ENCODE measurements at places on chromosomes 13 and 19. TPM values are rescaled to one million over a fixed set of nuclear protein-coding genes. Genes with fewer than 3 reads are reported as not detected.
A peak's percentile ranks its signal among the peaks of the same experiment; 100 is the strongest.

Gene HIPK4
- total RNA-seq: under 0.01 TPM

Gene TBC1D17
- total RNA-seq: 27.4 TPM

Gene MEIOSIN
- not detected for total RNA-seq

Gene LIN7B
- total RNA-seq: 4.8 TPM

Gene PLK5
- not detected for total RNA-seq

Gene PGLYRP1
- total RNA-seq: not detected

Gene NLRP9
- total RNA-seq: not detected

Gene SEMA6B
- total RNA-seq: under 0.01 TPM

Gene MEF2B
- not detected for total RNA-seq

Gene ZNF829
- 3.5 TPM for total RNA-seq

Gene PSG11
- total RNA-seq: not detected

Gene IGFL3
- total RNA-seq: not detected

DNA sequence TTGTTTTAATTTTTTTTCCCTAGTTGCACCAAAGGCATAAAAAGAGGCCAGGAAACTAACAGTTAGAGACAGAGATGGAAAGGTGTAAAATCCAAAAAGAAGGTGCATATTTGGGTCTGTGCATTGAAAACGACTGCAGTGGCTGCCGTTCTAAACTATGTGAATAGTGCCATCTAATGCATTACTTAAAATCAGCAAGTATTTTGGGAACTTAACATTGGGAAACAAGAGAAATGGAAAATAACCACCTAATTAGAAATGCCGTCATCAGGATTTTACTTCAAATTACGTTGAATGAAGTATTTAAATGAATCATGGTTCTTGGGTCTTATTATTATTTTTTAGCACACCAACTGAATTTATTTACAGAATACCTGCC is 189.5 kb upstream of the MIR17HG start:
- no peak for DNase-seq

- DNase-seq: peak; percentile 79
These were observed 42.6 kb downstream of the KL start for GRCh38 chr13:33058776-33059327.

GRCh38 chr19:32817569-32818476 is 51.7 kb downstream of the SLC7A9 start:
- DNase-seq: no peak

DNA sequence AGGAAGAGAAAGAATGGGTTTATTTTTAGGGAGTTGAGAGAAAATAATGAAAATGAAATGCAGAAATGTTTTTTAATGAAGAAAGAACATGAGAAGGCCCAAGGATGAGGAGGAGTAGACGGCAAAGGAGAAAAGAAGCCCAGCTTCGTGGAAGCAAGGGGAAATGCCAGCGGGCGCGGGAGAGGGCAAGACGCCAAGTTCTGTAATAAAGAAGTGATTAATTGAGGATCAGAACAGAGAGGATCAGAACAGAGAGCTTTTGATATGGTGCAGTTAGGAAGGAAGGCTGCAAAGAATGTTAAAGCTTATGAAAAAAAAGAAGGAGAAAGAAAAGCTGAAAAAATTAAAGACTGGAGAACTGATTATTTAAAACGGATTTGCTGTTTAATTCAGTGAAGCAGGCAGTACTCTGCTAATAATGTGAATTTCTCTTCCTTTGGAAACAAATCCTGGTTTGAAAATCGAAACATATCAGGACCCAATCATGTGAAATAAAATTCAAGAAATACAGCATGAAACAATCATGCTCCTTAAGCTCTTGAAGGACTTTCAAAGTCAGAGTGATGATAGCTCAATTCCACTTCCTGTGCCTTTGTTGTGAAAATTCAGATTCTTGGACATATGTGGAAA is 99.3 kb upstream of the SOX1 start:
- no peak for DNase-seq

DNA sequence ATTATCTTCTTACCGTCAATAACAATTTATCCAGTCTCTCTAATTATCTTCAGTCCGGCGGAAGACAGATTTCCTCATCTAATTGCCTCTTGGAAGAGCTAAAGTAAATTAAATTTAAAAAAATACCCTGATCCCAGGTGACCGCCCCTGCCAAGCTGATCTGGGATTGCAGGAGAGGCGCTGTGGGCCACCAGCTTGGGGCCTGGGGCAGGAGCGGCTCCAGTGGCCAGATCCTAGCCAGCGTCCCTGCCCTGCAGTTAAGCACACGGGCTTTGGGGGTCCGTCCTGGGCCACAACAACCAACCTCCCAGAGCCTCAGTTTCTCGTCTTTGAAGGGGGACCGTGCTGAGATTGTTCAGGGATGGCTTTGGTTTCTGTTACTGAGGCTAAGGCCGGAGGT is 12.4 kb upstream of the TMEM255B start:
- no peak for DNase-seq

DNA sequence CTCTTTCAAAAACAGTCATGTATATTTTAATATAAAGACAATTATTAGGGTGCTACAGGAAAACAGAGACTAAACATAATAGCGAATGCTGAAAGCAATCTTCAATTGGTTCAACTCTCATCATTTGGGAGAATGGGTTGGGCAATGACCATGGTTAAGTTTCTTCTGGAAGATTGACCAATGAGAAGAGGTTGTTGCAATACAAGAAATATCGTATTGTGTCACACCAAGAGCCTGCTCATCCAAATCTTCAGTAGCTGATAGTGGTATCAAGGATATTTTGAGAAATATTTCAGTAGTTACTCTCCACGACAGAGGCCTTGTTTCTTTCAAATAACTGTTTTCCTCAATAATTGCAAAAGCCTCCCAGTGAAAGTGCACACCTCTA is 83.0 kb upstream of the FNDC3A start:
- DNase-seq: no peak

- DNase-seq: no peak
These were observed 21.9 kb downstream of the ZSWIM4 start for GRCh38 chr19:13817018-13817614.

- no peak for DNase-seq
These were observed 200.2 kb downstream of the MTUS2 start for GRCh38 chr13:29020314-29020713.

DNA sequence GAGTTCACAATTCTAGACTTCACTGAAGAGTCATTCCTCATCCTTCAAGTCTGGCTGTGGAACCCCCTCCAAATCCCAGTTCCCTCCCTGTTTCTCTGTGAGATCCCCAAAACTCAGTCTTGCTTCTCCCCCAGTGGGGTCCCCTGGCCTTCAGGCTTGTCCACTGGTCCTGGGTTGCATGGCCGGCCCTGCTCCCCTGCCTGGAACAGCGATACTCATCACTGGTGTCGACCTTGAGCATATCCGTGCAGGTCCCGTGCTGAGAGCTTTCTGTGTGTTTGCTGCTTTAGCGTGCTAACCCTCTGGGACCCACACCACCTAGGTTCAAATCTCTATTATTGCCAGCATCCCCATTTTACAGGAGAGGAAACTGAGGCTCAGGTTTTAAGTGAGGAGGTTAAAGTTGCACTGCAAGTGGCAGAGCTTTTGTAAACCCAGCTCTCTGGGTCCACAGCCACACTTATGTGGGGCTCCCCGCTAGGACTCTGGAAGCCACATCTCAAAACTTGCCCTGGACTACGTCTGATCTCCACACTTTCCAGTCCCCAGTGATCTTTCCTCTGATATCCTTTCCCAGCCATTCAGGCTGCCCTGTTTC is 15.5 kb downstream of the LIPE start:
- no peak for DNase-seq

GRCh38 chr19:53466726-53467484 is 628 bp upstream of the ZNF813 start:
- DNase-seq: no peak

GRCh38 chr19:49937750-49938381 is 8.6 kb upstream of the NUP62 start:
- peak; percentile 66 for DNase-seq

DNA sequence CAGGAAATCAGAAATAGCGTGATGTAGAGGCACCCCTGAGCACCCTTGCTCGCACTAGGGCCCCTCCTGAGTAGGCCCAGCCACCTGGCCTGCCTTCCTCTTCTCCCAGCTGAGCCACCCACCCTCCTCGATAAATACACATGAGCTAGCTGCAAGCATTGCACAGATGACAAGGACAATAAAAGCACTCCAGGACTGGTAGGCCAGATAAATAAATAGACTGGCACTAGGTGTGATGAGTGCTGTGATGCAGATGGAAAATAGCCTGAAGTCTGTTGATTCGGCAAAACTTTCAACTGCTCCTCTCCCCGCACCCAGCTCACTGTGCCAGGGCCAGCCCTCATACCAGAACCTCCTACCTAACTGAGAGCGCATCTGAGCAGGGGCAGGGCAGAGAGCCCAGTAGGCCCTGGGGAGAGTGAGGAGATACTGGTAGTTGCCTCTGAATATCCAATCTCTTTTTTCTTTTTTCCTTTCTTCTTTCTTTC is 54.5 kb upstream of the GPI start:
- DNase-seq: no peak

DNA sequence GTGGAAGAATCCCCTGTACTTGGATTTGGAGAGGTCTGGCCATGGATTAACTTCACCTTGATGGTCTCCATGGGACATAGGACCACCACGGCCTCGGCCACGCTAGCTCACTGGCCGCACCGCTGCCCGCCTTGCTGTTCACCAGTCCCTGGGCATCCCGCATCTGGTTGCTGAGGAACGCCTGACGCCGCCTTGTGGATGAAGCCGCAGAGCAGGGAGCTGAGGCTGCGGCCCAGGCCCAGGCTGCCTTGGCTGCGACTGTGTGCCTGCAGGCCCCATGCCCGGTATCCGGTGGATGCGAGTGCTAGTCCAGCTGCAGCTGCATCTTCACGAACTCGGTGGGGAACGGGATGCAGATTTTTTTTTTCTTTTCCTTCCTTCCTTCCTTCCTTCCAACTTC is 1407.1 kb downstream of the UQCRFS1 start:
- DNase-seq: no peak

- no peak for DNase-seq
These were observed at the start of gene B3GNT3 for GRCh38 chr19:17794731-17795494. B3GNT3 (plus strand) TSS chr19:17795138; CDS start chr19:17807808, 12,670 bp downstream.

GRCh38 chr13:27353166-27353583 is 71.2 kb upstream of the GTF3A start:
- DNase-seq: peak; percentile 53

- DNase-seq: no peak
These were observed 68.2 kb downstream of the CACNA1A start for GRCh38 chr19:13437919-13438618.

- no peak for DNase-seq
These were observed 34.0 kb downstream of the RASL11A start for GRCh38 chr13:27304611-27305010.

DNA sequence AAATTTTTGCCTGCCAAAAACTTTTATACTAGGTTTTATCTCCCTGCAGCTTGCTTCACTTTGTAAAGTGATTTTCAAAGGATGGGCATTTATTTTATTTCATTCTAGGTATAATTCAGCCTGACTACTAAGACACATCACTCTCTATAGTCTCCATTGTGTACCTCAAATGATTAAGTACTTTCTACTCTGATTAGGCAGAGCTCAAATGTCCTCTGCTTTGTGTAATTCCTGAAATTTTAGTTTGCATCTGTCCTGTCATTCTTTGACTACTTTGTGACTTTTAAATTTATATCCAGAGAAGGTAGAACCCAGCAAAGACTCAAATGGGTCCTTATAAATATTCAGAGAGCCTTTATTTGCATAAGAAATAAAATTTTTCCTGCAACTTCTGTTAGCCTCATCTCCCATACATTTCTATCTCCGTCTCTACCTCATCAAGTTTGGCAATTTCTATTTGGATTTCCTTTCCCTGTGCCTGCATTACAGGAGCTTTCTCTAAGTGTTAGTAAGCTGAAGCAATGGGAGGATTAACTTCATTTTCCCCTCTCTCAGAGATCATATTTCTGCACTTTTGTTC is 1038.0 kb upstream of the ATXN8OS start:
- DNase-seq: no peak

- DNase-seq: peak; percentile 28
These were observed 1.2 kb downstream of the KCNRG start for GRCh38 chr13:50016444-50016843.

- DNase-seq: no peak
These were observed 133.4 kb downstream of the LACC1 start for GRCh38 chr13:44012910-44013757.

Data from fibroblast of villous mesenchyme (primary cell).